Esophagus muscularis mucosa (tissue), 4 donors: ENCODE measurements at places on chromosomes 11 and 22. TPM values are rescaled to one million over a fixed set of nuclear protein-coding genes. Genes with fewer than 3 reads are reported as not detected.

DNA sequence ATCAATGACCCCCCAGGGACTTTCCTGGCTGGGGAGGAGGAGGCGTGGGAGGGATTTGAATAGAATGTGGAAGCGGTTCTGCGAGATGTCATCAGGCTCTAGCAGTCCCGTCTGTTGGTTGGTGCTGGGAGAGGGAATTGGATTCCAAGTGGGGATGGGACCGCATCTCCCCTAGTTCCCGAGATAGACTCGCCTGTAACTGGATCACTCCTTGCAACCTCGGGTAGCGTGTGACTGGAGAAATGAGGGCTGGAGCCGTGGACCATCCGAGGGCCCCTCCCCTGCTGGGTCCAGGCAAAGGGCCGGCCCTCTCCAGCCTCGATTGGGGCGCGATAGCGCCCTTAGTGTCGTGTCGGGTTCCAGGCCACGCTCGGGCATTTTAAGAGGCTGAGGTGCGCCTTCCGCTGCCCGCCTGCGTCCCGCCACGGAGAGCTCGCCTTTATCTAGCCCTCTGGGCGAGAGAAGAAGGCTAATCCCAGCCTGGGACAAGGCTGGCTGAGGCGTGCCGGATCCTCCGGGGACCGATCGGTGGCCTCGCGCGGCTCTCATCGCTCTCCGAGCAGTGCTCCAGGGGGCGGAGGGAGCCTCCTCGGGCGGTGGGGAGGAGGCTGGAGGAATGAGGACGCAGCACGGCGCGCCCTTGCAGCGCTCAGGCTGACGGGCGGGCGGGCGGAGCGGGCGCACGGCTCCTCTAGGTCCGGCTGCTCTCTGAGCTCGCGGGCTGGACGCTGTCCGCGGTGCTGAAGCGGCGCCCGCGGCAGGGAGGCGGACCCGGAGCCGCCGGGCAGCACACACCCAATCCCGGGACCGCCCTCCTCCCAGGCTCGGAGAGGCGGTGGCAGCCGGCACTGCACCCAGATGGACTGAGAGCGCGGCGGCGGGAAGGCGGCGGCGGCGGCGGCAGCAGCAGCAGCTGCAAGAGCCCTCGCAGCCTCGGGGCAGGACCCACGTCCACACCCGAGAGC lies 107.8 kb downstream of the OSBP2 start:
- DNase-seq: no peak

DNA sequence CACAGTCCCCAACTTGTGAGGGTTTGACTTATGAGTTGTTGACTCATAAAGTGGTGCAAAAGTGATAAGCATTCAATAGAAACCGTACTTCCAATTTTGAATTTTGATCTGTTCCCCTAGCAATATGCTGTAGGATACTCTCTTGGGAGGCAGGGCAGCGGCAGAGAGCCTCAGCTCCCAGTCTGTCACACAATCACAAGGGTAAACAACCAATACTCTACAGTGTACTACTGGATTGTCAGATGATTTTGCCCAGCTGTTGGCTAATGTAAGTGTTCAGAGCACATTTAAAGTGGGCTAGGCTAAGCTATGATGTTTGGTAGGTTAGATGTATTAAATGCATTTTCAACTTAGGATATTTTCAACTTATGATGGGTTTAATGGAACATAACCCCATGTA lies 13.7 kb upstream of the NXPE2 start:
- no peak for DNase-seq

GRCh38 chr11:11982461-11982860 lies 26.0 kb downstream of the DKK3 start:
- DNase-seq: no peak

DNA sequence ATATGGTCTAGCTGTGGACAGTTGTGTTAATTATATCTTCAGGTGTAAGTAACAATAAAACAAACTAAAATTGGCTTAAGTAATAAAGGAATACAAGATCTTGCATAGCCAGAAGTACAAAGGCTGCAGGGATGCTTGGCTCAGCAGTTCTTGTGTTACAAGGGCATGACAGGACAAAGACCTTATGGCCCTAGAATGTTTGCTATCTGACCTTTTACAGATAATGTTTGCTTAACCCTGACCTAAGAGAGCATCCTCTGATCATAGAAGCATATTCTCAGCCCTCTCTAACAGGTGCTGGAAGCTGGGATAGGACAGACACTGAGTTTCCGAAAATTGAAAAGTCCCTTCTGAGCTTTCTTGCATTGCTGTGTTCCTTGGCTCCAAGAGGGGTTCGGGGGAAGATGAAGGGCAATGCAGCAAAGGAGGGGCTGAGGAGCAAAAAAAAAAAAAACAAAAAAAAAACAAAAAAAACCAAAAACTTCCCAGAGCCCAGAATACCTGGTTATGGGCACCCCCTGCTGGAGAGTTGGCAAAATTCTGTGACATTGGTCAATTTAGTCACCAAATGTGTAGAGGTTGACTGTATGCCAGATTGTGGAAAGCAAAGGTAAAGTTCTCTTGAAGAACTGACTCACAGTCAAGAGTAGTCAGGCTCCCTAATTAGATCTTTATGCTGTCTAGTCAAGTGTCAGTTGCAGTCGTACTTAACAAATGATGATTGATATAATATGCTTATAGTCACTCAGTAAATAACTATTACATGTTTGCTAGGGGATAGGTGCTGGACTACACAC lies 10.4 kb upstream of the HIKESHI start:
- no peak for DNase-seq

- DNase-seq: no peak
These were observed 108.3 kb downstream of the CHST1 start for GRCh38 chr11:45556851-45557707.

- DNase-seq: no peak
These were observed 348.1 kb downstream of the ETS1 start for GRCh38 chr11:128239306-128239705.

DNA sequence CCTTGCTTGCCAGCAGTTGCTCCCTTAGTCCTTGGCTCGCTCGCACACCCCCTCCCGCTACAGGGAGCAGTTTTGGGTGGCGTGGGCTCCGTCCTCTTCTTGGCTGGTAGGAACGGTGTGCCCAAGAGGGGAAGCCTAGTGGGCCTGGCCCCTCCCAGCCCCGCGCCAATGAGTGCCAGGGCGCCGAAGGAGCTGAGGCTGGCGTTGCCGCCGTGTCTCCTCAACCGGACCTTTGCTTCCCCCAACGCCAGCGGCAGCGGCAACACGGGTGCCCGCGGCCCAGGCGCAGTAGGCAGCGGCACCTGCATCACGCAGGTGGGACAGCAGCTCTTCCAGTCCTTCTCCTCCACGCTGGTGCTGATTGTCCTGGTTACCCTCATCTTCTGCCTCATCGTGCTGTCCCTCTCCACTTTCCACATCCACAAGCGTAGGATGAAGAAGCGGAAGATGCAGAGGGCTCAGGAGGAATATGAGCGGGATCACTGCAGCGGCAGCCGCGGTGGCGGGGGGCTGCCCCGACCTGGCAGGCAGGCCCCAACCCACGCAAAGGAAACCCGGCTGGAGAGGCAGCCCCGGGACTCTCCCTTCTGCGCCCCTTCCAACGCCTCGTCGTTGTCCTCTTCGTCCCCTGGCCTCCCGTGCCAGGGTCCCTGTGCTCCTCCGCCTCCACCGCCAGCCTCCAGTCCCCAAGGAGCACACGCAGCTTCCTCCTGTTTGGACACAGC lies 1.6 kb downstream of the C11orf87 start:
- DNase-seq: no peak

GRCh38 chr11:35404388-35404775 lies 15.0 kb downstream of the SLC1A2 start:
- no peak for DNase-seq

DNA sequence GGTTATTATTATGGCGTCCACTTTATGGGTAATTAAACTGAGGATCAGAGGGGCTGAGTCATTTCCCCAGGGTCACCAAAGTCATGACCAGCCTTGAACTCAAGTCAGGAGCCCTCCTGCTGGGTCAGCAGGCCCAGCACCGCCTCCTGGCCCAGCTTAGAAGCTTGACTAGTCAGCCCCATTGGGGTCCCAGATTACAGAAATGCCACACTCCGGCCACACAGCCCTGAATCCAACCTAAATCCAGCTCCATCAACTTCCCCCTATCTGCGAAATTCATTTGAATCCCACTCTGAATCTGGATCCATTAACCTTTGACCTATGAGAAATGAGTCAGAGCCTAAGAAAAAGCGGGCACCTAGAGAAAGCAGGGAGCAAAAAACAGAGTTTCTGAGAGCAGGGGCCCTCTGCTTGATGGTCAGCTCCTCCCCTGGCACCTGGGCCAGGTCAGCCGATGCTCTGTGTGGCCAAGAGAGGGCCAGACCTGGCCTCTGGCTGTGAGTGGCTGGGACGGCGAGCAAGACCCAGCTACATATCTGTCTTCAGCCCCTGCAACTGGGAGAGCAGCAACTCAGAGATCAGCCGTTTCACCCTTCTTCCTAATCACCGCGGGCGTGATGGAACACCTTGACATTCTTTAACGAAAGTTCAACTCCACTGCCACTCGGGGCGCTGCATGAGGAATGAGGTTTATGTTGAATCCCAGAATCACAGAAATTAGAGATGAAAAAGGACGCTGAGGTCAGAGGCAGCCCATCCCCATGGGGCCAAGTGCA lies 196.1 kb downstream of the TRIM29 start:
- no peak for DNase-seq

GRCh38 chr11:69627551-69627950 lies 13.4 kb upstream of the CCND1 start:
- no peak for DNase-seq

DNA sequence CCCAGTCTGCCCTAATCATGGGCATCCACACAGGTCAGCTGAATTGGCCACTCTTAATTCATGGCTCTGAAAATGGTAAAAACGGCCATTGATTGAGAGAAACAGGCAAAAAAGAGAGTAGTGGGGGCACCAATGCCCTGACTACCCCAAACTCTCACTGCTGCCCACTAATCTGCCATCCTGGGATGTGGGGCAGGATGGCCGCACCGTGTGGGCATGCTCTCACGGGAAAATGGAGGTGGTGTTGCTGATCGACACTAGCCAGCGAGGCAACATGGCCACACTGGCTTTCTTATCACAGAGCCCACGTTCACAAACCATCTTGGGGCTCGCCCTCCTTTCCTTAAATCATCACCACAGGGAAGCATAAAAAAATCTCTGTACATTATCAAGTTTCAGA lies 11.2 kb upstream of the TUB start:
- DNase-seq: no peak

- no peak for DNase-seq
These were observed 17.3 kb upstream of the OSBPL5 start for GRCh38 chr11:3182462-3182852.

- DNase-seq: no peak
These were observed 10.9 kb downstream of the TUBA8 start for GRCh38 chr22:18121506-18121905.

GRCh38 chr11:434496-434895 lies 7.3 kb downstream of the ANO9 start:
- no peak for DNase-seq

DNA sequence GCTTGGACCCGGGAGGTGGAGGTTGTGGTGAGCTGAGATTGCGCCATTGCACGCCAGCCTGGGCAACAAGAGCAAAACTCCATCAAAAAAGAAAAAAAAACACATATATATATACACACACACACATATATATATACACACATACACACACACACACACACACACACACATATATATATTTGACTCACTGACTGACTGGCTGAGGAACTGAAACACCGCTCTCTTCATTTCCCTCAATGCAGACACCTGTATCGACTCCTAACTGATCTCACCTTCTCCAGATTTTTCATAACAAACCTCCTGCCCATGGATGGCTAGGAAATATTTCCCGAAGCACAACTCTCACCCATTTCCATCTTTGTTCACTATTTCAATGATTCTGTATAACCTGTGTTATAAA lies 140.7 kb upstream of the ANO3 start:
- no peak for DNase-seq

DNA sequence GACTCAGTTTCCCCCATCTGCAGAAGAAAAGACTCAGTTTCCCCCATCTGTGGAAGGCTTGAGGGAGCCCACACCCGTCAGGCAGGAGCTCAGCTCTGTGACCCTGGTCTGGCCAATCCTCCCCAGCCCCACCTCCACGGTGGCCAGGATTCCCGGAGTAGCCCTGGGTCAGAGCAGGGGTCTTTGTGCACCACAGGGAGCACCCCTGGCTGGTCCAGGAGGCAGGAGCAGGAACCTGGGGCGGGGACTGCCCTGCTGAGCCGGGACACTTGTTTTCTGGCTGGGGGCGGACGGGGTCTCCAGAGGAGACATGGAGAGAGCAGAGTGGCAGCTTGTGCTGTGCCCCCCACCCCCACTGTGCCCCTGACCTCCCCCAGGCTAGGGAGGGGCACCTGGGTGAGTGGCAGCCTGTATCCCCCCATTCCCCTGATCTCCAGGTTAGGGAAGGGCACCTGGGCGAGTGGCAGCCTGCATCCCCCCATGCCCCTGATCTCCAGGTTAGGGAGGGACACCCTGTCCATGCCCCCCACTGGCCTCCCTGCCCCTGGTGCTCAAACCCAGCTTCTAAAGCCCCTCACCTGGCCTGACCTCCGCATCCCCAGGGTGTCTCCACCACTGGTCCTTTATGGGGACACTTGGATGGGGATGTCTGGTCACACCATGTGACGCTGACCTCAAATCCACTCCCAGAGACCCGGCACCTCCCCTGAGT lies 18.8 kb downstream of the IL17REL start:
- DNase-seq: no peak

- no peak for DNase-seq
These were observed 16.7 kb upstream of the TMPRSS4 start for GRCh38 chr11:118060081-118060661.

DNA sequence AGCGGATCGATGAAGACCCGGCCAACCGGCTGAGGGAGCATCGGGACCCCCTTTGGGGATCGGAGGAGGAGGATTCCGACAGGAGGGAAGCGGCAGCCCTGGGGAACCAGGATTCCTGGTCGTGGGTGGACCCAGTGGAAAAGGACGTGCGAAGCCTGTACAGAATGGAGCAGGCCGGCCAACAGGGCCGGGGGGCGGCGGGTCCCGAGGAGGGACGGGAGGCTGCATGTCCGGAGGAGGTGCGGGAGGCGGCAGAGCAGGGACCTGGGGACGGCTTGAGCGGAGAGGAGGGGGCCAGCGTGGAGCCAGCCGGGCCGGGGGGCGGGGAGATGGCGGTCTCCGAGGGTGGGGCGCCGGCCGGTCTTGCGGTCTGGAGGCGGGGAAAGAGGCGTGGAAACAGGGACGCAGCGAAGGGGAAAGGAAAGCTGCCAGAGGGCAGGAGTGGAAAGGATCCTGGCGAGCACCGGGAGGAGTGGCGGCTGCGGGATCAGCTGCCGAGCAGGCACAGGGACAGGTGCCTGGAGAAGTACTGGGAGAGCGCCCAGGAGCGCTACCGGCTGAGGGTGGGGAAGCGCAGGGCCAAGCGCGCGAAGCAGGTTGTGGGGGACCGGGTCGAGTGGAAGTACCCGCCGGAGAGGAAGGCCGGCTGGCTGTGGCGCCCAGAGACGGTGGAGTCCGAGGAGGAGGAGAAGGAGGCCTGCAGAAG lies at the start of gene ANO5:
Gene ANO5 (plus strand): TSS at position 444 of the 706 bp plus-strand sequence. CDS start 408 bp downstream, outside the sequence.
- DNase-seq: no peak

OR8A1 gene
- total RNA-seq: not detected

BBOX1 gene
- total RNA-seq: not detected

TMPRSS6 gene
- not detected for total RNA-seq

CDON gene
- 29.1 TPM for total RNA-seq

TXN2 gene
- 56.5 TPM for total RNA-seq

KRTAP5-6 gene
- not detected for total RNA-seq

PHRF1 gene
- total RNA-seq: 27.0 TPM

E2F8 gene
- total RNA-seq: 0.17 TPM

CD3G gene
- total RNA-seq: 0.33 TPM

NDUFC2 gene
- total RNA-seq: 106 TPM

KIRREL3 gene
- 1.7 TPM for total RNA-seq

CDKN1C gene
- 153 TPM for total RNA-seq
